ENCODE measurements at places on chromosomes 3 and 15.

GRCh38 chr3:74605437-74605836, 9.0 kb downstream of the CNTN3 start:
- DNase-seq: no peak
- H3K36me3 ChIP-seq: no peaks in the 10 kb centered on the region
- H3K4me3 ChIP-seq: no peak overlapping the region
- no peak overlapping the region for H3K27ac ChIP-seq
- H3K27me3 ChIP-seq: no peaks in the 10 kb centered on the region

DNA sequence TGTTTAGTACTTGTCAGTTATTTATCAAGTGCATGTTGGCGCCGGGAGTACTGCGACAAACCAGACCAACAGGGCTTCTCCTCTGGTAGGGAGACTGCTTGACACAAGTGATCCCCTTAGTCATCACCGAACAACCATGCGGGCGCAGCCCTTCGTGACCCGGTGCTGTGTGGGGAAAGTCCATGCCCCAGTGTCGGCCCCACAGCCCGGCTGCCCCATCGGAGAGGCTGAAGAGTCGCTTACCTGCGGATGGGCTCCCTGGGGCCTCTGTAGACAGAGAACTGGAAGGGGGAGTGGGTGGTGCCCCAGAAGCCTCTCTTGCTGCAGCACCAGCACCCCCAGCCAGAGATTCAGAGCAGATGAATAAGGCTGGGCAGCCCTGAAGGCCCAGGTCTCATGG, 90.3 kb upstream of the PRR23E start:
- H3K27me3 ChIP-seq: peaks cover 7% of the 10 kb centered on the region
- DNase-seq: no peak
- no peak overlapping the region for H3K27ac ChIP-seq

DNA sequence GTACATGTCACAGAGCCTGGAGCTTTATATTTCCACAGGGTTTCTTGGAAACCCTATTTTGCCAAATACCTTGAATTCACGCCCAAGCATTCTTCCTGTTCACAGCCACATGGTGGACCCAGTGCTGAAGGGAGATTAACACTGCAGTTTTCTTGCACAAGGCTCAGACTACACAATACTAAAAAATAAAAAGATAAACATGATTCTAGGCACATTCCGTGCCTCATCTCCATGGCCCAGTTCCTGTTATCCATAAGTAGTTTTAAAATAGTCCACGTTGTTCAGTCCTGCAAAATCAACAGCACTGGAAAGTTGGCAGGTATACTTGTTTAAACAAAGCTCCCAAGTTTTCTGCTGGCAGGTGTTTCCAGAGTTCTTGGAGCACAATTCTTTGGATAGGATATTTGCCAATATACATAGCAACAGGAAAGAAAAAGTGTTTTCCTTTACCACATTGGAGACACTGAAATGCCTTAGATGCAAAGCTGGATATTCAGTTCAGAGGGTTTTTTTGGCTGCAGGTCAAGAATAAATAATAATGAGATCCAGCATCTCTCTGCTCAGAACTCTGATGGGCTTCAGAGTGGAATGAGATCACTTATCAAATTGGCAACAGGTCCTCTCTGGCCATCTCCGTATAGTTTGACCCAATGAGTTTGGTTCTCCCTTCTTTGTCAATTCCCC, 88.1 kb upstream of the TGFBR2 start:
- no peak overlapping the region for H3K27ac ChIP-seq
- no peaks in the 10 kb centered on the region for H3K27me3 ChIP-seq
- DNase-seq: no peak
- no peak overlapping the region for H3K4me3 ChIP-seq
- H3K36me3 ChIP-seq: no peaks in the 10 kb centered on the region

DNA sequence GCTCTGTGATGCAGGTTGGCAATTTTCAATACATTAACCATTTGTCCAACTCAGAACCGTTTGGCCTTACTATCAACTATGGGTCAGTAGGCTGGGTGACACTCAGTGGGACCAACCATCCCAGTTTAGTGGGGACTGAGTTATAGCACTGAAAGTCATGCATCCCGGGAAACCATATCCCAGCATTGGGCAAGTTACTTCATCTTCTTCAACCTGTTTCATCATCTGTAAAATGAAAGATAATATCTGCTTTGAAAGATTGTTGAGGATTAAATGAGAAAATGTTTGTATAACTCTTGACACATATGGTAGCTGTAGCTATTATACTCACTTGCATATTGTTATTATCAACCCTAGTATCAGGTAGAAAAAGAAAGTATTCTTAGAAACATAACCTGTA, 11.9 kb downstream of the RAB27A start:
- no peaks in the 10 kb centered on the region for H3K27me3 ChIP-seq
- peak overlapping the region; percentile 76 for H3K27ac ChIP-seq
- H3K36me3 ChIP-seq: peaks cover 3% of the 10 kb centered on the region
- peaks cover 72% of the 10 kb centered on the region for H3K4me1 ChIP-seq
- DNase-seq: no peak

DNA sequence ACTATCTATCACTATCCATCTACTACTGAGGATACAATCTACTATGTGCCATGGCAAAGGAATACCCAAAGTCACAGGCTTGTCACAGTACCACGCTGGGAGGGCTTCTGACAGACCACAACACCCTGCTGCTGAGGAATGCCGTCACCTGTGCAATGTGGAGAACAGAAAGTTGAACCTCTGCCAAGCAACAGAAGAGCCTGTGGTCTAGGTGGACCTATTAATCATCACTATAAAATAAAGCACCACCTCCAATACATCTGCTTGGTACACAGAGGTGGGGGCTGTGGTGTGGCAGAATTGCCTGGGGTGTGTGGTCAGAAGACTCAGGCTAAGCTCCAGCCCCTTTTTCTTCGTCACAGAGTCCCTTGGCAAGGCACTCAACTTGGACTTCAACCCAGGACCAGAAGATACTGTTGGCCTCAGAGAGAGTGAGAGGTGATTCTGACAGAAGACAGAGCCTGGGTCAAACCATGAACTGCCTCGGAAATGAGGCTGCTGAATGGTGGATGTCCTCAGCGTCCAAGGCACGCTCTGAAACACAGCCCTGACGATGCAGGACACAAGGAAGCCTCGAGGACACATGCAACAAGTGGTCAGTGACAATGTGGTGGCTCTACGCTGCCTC, 189.4 kb upstream of the CHRNA7 start:
- no peak overlapping the region for H3K27ac ChIP-seq
- H3K4me3 ChIP-seq: no peak overlapping the region
- H3K4me1 ChIP-seq: no peaks in the 10 kb centered on the region
- H3K36me3 ChIP-seq: no peaks in the 10 kb centered on the region

DNA sequence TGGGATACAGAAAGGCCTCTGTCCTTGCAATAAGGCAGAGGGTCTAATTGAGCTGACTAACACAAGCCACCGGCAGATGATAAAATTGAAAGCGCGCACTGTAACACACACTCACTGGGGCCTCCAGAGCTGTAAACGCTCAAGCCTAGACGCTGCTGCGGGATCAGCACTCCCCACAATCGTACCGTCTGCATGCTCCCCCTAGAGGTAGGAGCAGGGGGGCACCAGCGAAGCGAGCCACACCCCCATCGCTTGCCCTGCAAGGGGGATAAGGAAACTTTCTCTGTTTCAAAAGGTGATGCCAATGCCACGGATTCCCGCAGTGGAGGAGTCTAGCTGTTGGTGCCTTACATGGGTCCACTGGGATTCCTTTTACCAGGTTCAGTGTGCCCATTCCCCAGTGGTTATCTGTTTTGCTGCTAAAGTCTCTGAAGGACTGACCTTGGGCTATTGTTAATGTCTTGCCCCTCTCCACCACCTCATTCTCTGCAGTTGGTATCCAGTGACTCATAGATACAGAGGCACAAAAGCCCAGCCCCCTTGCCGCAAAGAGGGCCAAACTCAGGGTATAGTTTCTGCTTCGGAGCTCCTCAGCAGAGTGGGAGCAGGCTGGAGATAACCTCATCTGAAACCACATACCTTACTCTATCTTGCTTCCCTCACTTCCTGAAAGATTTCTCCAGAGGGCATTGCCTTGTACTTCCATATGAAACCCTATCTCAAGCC, 139.3 kb upstream of the KBTBD8 start:
- no peak for DNase-seq
- H3K36me3 ChIP-seq: no peaks in the 10 kb centered on the region
- peaks cover 9% of the 10 kb centered on the region for H3K4me1 ChIP-seq
- H3K27ac ChIP-seq: no peak overlapping the region
- peaks cover 4% of the 10 kb centered on the region for H3K27me3 ChIP-seq
- no peak overlapping the region for H3K4me3 ChIP-seq
